Activated CD8-positive, alpha-beta memory T cell treated with anti-CD3 and anti-CD28 coated beads, Interleukin-2, amount 10 ng/mL, durations not matched to agents 7 days and 5 days (primary cell): ENCODE measurements at places on chromosomes 6 and 20.

DNA sequence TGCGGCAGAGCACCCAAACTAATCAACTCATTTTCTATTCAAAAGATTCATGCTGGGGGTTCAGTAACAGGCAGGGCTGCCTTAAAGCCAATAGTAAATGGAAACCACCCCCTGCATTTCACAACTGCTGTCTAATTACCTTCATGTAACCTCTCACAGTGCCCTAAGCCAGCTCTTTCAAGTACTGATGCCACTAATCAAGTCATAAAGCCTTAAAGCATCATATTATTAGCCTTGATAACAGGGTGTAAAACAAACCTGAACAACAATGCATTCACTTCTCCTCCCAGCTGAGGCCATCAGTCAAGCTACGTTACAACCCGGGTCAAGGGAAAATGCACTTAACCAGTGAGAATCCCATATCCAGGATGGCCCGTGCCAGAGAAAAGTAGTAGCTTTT lies 33.0 kb downstream of the TRERF1 start:
- DNase-seq: no peak

DNA sequence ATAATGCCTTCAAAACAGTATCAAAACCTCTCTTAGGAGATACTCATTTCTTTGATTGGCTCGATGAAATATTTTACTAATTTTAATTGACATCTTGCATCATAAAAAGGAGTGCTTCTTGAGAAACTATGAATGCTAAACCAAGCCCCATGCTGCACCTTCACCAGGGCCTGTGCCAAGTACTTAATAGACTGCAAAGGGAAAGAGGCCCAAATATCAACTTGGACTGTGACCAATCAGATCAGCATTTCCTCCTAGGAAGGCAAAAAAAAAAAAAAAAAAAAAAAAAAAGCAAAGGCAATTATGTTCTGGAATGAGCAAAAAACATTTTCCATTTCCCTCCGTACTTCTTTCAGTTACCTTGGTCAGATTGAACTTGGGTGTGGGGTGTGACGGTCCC lies 253.0 kb upstream of the SOX4 start:
- no peak for DNase-seq

- no peak for DNase-seq
These were observed 16.4 kb downstream of the RNF24 start for GRCh38 chr20:3998998-3999397.

- peak; percentile 72 for DNase-seq
These were observed 138.9 kb downstream of the TMEM242 start for GRCh38 chr6:157184202-157185015.

DNA sequence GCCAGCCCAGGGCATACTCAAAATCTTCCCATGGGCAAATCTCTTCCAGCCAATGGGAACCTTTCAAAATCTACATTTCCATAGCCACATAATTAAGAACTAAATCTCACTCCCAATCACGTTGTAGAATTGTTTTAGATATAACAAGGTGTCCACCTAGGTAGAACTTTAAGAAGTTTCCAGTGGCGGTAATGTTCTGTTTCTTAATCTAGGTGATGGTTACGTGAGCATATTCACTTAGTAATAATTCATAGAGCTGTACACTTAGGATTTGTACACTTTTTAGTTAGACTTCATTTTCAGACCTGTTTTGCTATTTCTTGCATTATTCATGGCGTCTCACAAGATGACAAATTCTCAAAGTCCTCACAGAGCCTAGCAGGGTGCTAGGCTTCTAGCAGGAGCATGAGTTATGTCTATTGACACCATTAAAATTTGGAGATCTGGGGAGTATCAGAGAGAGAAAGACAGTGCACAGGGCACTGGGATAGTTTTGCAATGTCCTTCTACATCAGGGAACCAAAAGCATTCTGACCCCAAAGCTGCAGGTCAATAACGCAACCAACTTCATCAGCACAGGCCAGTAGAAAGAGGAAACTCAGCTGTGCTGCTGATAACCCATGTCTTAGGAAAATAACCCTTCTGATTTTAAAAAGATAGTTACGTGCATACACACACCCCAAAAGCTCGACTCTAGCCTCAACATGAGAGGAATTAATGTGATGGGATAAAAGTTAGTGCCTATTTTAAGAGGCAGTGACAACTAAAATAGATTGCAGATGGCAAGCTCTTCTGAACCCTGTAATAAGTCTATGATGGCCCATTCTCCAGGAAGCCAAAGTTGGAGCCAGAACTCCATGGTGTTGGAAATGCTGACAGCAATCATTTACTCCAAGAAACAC lies 518.1 kb upstream of the JARID2 start:
- DNase-seq: no peak

DNA sequence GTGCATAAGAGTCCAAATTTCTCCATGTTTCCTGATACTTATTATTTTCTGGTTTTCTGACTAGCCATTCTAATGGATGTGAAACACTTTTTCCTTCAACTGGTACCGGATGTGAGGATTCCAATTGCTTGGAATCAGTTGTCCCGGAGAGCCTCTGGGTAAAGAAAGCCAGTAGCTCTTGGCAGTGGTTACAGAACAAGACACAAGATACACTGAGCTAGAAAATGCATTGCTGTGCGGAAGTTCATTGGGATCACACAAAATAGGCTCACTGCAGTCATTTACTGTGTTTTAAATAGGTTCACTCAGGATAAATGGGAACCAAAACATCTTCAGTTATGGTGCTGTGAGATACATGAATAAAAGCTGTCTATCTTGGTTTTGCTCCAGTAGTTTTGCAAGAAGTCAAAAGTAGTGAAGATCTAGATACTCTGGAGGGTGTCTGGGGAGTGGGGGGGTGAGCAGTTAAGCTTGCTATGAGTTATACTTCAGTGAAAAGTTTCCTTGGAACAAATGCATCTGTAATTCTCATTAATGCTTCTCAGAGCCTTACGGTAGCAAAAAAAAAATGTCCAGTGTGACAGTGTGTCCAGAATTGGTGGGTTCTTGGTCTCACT lies 54.4 kb upstream of the RNF182 start:
- DNase-seq: no peak

DNA sequence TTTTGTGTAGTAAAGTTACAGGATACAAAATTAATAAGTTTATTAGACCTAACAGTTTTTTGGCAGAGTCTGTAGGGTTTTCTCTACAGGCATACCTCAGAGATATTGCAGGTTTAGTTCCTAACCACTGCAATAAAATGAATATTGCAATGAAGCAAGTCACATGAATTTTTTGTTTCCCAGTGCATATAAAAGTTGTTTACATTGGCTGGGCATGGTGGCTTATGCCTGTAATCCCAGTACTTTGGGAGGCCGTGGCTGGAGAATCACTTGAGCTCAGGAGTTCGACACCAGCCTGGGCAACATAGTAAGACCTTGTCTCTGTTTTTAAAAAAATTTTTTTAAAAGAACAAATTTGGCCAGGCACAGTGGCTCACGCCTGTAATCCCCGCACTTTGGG lies 16.0 kb downstream of the C6orf52 start:
- no peak for DNase-seq

GRCh38 chr20:59235226-59235625 lies 65.2 kb upstream of the EDN3 start:
- no peak for DNase-seq

DNA sequence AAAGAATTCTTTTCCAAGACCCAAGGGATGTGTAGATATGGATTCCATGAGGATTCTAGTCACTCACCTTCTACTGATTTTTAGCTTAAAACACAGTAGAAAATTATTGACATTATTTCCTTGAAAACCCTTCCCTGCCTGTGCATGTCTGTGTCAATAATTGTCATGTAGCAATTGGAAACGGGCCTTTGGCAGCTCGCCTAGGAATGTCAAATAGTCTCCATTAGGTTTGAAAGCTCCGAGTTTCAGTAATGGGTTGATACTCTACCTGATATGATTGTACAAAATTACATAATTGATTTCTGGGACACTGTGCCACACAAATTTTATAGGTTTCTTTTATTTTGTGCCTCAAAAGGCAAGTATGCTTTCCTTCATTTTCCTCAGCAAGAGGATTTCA lies 515.2 kb upstream of the ARID1B start:
- DNase-seq: no peak

DNA sequence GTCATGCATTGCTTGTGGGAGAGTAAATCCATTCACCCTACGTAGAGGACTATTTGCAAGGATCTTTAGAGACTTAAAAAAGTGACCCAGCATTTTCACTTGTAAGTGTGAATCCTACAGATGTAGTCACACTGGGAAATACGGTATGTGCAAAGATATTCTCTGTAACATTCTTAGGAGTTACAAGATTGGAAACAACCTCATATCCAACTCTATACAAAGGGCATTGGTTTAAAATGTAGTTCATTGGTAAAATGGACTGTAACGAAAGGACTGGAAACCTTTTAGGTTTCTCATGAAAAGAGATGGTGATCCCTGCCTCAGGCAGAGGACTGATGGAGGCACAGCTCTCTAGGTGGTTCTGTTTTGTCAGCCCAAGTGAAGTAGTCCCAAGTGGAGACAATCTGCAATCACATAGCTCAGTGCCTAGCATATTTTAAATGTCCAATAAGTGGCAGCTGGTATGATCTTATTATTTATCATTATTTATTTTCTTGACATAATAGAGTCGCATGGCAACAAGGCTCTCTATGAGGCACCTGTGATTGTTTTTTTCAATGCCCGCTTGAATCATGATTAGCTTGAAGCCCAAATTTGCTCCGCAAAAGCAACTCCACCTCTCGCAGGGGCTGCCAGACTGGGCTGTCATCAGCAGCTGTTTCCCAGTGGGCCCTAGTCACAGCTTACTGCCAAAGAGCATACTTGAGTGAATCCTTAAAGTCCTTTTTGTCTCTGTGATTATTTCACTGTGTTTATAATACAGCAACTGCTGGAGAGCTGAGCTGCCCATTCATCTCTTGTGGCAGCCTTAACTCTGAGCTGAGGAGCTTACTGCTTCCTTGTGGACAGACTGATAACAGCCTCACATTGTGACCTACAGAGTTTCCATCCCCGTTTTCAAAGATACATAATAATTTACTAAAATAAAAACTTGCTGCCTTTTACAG lies 19.8 kb upstream of the ENPP1 start:
- no peak for DNase-seq

- DNase-seq: no peak
These were observed 31.2 kb downstream of the DOK5 start for GRCh38 chr20:54506643-54507042.
